ENCODE measurements at places on chromosomes 11 and 22.

GRCh38 chr11:115500547-115501501 is 3.4 kb downstream of the CADM1 start:
- no peak for DNase-seq

- DNase-seq, result no peak
Observed at GRCh38 chr11:92540096-92540495, 315.5 kb downstream of the FAT3 start.

DNA sequence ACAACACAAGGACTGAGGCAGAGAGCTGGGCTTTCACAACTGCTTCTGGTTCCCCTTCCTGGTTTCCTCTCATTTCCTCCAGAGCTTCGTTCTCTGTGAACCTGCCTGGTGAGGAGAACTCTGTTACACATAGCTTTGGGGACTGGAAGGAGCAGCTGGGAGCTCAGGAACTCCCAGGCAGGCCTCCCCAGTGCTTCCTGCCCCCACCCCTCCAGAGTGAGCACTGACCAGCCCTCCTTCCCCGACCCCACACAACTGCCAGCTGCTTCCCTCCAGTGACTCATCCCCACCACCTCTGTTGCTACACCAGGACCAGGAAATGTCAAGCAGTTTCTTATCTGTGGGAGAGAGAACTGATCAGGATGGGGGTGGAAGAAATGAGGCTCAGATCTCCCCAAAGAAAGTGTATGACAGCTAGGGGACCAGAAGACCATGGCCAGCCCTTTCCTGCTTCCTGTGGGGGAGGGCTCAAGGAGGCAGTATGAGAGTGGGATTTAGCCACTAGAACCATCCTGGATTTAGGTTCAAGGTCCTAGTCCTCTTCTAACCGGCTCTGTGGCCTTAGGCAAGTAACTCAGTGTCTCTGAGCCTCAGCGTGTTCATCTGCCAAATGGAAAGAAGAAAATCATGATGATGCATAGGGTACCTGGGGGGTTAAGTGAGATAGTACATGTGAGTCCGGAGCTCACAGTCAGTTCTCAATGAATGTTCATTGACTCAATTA is 4.5 kb upstream of the TP53I11 start:
- DNase-seq, result no peak

DNA sequence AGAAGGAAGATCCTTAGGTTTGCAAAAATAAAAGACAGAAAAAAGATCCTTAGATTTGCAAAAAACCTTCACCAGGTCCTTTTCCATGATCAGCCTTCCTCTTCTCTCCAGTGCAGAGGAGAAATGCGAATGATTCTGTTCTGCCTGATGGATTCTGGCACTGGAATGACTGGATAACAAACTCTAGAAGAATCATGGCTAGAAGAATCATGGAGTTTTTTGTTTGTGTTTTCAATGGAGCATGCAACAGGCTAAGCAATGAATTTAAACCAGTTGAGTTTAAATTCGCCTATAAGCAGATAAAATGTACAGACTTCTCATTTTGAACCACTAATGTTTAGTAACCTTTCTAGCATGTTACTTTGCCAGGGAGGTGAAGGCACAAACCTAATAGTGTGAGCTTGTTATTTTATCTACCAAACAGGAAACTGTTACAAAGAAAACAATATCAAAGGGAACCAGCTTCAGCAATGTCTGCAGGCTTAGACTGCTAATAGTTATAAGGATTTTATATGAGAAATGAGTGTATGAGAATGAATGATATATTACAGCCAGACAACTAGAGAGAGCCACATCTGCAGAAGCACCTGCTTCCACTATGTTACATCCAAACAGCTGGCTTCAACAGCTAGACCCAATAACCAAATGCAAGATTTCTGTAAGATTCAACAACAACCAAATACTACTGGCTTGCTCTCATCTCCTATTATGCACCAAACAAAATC is 64.7 kb upstream of the APOA1 start:
- DNase-seq, result no peak

DNA sequence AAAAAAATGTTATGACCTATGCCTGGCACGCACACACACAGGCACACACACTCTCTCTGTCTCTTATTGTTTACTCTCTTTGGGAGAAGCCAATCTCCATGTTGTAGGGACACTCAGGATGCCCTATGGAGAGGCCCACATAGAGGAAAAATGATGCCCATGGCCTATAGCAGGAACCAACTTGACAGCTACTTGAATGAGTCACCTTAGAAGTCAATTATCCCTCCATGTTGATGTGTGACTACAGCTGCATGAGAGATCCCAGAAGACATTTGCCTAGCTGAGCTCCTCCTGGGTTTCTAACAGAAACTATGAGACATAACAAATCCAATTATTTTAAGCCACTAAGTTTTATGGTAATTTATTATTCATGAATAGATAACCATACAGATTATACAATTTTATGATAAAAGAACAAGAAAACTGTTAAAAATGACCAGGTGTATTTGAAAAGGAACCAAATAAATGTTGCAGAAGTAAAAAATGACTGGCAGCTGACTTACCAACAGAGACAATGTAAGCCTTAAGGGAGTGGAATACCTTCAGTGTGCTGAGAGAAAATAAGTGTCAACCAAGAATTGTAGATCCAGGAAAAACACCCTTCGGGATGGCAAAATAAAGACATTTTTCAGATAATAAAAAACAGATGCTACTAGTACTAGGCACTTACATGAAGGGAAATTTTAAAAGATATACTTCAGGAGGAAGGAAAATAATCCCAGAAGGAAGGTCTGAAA is 403.7 kb upstream of the SYN3 start:
- DNase-seq, result no peak

GRCh38 chr11:96149743-96150555 is 193.0 kb downstream of the MAML2 start:
- no peak for DNase-seq

- no peak for DNase-seq
Observed at GRCh38 chr11:85096939-85097338, 530.2 kb downstream of the DLG2 start.

- DNase-seq, result no peak
Observed at GRCh38 chr11:16191212-16191867, 165.0 kb downstream of the SOX6 start.

DNA sequence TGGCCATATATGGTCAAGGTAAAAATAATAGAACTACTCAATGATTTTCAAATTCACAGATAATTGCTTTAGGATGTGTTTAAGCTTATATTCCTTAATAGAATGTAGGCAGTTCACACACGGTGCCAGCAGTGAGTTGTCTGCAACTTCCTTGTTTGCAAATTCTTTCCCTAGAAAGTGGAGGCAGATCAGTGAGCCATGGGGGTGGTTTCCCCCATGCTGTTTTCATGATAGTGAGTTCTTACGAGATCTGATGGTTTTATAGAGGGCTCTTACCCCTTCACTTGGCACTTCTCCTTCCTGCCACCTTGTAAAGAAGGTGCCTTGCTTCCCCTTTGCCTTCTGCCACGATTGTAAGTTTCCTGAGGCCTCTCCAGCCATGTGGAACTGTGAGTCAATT is 111.8 kb upstream of the LMO1 start:
- DNase-seq, result no peak

DNA sequence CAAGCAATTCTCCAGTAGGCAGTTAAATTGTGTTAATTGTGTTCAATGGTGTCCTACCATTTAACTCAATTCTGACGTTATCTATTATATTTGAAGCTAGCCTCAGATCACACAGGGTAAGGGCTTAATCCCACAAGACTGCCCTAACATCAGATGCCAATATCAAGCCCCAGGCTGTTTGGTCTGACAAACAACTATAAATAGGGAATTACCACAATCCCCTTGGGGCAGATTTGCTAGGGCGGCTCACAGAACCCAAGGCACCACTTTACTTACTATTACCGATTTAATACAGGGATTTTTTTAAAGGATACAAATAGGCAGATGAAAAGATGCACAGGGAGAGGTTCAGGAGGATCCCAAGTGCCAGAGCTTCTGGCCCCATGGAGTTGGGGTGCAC is 678.4 kb downstream of the OPCML start:
- DNase-seq, result no peak

- DNase-seq, result no peak
Observed at GRCh38 chr11:119650251-119650650, 78.7 kb downstream of the NECTIN1 start.

Measured in stimulated activated CD8-positive, alpha-beta memory T cell treated with anti-CD3 and anti-CD28 coated beads, Interleukin-4, amount 100 ng/mL, for 1 hour (primary cell).